Fibroblast of villous mesenchyme (primary cell): ENCODE measurements at places on chromosomes 7 and 10. TPM values are rescaled to one million over a fixed set of nuclear protein-coding genes. Genes with fewer than 3 reads are reported as not detected.

The CHN2 gene
- under 0.01 and 0.32 TPM in 2 replicates for total RNA-seq

The TMEM213 gene
- not detected in 2 replicates for total RNA-seq

The MDFIC gene
- total RNA-seq, result 28.3 and 39.3 TPM in 2 replicates

GRCh38 chr10:21172542-21172929 lies 275.4 kb upstream of the NEBL start:
- DNase-seq, result no peak

- DNase-seq, result no peak
These were observed 102.6 kb downstream of the SH3PXD2A start for GRCh38 chr10:103752680-103753248.

GRCh38 chr10:26093229-26093628 lies 123.3 kb upstream of the GAD2 start:
- no peak for DNase-seq

DNA sequence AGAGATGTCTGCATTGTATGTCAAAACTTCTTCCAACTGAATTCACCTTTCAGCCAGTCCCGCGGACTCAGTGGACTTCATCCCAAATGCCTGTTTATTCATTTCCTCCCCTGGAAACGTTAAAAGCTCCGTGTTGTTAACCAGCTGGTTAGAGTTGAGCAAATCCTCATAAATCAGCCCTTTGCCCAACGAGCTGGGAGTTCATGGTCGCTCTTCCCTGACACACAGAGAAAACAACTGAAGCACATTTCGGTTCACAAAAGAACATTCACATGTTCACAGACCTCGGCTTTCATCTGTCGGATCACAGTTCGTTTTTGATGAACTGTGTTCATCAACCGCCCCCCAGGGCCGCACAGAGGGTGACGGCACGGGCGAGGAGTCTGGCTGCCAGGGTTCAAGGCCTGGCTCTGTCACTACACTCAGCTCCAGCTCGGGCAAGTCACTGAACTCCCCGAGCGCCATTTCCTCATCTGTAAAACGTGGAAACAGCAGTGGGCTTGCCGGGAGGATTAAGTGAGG lies 62.6 kb downstream of the GLI3 start:
- DNase-seq, result peak; percentile 80

- no peak for DNase-seq
These were observed 264.3 kb downstream of the SEMA3A start for GRCh38 chr7:83930262-83930661.

DNA sequence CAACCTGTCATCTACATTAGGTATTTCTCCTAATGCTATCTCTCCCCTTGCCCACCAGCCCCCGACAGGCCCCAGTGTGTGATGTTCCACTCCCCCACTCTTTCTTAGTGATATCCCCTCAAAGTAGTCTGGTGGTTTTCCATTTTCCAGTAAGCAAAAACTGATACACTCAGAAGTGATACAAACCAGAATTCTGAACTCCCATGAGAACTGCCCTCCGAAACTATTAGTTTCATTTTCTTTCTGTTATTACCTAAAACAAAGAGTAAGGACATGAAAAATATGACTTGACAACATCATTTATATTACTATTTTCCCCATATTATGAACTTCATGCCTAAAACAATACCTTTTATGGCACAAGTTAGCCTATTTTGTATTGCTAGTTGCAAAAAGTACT lies 175.0 kb downstream of the OTUD1 start:
- no peak for DNase-seq

DNA sequence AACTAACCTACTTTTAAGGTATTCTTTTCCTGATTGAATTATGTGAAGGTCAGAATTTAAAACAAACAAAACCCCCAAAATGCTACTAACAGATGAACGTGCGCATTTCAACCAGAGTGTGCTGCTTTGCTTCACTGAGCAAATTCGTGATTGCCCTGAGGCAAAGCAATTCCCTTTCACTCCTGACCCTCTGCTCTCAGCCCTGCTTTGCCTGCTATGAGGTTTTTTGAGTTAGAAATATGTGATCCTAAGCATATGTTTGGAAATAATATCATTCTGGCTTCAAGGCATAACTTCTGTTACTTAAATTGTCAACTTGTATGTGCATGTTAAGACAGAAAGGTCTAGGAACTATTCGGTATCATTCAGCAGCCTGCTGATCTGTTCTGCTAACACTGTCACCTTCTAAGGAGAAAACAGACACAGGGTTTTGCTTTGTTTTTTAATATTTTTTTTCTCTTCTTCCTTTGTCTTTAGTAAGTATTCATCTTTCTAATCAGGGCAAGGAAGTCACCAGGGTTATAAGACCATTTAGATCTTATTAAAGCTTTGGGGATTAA lies 124.2 kb downstream of the GNAT3 start:
- DNase-seq, result peak; percentile 38

DNA sequence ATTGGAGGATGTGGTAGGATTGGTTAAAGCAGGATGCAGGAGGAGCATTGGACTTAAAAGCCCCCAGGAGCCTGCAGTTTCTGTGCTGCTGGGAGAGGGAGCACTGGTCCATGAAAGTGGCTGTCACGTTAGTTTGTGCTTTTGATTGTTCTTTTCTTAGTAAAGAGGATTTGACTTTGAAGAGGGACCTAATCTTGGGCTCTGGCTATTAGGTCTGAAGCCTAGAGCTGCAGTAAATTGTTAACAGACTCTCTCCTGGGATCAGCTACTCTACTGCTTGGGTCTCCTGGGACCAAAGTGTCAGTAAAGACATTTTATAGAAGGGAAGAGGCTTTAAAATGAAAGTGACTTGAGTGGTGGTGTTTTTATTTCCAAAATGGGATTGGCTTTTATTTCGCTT lies 3.7 kb downstream of the ZFYVE27 start:
- no peak for DNase-seq

GRCh38 chr10:74189999-74190421 lies 39.0 kb downstream of the ADK start:
- peak; percentile 88 for DNase-seq

GRCh38 chr10:86535132-86535882 lies 13.7 kb upstream of the WAPL start:
- DNase-seq, result peak; percentile 25

GRCh38 chr10:123912871-123913270 lies 21.3 kb upstream of the CPXM2 start:
- no peak for DNase-seq

DNA sequence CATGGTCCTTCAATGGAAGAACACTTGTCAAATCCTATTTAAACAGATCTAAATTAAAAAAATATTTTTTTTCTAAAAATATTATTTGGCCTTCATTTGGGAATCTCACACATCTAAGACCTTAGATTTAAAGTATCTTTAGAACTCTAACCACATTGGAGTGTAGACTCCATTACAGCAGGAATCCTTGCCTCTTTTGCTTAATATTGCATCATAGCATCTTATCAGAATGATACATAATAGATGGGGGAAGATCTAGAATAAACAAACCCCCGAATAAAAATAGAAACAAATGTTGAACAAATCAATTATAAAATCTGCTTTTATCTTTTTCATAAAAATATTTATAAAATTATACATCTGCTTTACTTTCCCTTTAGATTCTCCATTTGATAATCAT lies 27.6 kb upstream of the EPC1 start:
- DNase-seq, result no peak
